ENCODE measurements at places on chromosomes 11 and 22.

DNA sequence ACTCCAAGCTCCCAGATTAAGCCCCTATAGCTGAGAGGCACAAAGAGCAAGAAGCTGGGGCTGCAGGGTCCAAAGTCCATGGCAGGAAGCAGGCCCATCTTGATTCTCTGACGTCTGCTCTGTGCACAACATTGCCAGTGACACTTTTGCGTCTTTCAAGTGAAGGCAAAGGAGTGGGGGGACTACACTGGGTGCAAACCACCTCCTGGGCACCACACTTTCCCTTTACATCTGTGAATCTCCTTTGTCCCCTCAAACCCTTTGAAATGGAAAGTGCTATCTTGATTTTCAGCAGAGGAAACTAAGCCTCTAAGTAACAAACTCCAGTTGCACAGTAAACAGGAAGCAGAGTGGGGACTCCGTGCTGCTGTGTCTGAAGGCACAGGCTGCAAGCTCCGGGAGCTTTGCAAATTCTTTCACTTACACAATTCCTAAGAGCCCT is 428.0 kb downstream of the LARGE1 start:
- DNase-seq, result no peak

DNA sequence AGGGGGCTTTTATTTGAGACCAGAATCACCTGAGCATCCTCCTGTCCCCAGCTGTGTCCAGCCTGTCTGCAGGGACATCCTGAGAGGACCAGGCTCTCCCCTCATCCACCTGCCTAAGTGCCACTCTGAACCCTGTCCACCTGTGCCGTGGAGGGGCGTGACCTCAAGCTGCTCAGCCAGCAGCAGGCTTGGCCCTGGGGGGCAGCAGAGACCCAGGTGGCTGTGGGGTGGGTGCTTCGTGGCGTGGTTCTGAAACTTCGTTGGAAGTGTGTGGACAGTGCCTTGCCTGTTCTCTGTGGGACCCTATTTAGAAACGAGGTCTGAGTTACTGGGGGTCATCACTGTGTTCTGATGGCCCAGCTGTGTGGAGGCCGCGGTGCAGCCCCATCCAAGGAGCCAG is 72.7 kb downstream of the LRP5 start:
- DNase-seq, result no peak

GRCh38 chr11:103091064-103091800 is 728 bp downstream of the DCUN1D5 start:
- DNase-seq, result no peak

DNA sequence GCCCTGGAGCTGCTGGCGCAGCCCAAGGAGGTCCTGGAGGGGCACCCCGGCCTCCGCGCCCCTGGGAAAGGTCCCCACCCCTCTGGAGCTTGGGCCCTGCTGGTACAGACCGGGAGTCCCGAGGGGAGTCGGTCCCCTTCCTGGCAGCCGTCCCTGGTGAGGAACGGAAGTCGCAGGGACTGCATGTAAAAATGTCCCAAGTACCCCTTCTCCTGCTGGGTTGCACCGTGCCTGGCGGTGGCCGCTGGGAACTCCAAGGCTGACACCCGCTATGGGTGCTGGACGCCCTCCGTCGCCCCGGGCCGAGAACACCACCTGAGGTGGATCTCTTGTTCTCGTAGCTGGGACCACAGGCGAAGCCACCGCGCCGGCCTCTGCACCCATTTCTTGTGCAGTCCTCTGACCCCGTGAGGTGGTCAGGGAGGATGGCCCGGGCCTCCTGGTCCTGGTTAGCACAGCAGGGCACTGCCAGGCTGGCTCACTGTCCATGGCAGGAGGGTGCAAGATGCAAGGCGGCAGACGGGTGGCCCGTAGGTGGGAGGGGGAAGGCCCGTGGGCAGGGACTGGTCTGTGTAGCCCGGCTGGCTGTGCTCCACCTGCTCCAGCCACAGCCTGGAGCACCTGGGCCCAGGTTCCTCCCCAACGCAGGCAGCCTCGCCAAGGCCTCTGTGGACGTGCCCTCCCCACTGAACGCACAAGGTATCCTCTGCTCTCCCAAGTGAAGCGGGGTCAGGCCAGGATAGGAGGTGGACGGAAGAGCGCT is 165.2 kb downstream of the IGLL1 start:
- DNase-seq, result no peak

- no peak for DNase-seq
Observed at GRCh38 chr11:60118338-60118737, 29.9 kb downstream of the MS4A2 start.

GRCh38 chr11:32015427-32015826 is 75.4 kb upstream of the RCN1 start:
- no peak for DNase-seq

DNA sequence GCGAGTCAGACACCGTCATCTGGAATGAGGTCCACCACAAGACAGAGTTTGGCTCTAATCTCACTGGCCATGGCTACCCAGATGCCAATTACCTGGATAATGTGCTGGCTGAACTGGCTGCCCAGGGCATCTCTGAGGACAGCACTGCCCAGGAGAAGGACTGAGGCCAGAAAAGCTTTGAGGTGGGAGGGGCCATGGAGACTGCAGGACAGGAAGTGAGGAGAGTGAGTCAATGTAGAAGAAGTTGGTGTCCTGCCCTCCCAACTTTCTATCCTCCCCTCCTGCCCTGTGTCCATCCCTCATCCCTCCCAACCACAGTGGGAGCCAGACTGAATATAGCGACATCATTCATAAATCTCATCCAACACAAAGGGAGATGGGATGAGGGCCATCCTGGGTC is 8.0 kb downstream of the MPEG1 start:
- no peak for DNase-seq

DNA sequence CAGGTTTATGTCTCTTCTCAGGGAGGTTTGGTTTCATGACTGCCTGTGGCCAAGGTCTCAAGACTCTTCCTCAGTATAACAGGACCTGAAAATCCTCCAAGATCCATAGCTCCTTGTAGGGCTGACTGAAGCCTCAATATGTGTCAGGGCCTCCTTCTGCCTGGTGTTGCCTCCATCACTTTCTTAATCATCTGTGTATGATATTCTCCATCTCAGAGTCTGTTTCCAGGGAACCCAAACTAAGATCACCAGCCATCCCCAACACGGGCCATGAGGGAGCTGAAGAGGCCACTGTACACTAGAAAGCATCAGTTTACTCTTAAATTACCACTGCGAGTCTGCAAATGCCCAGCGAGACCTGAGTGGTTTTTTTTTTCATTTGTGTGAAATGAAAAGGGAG is 17.7 kb downstream of the GGTLC2 start:
- DNase-seq, result no peak

DNA sequence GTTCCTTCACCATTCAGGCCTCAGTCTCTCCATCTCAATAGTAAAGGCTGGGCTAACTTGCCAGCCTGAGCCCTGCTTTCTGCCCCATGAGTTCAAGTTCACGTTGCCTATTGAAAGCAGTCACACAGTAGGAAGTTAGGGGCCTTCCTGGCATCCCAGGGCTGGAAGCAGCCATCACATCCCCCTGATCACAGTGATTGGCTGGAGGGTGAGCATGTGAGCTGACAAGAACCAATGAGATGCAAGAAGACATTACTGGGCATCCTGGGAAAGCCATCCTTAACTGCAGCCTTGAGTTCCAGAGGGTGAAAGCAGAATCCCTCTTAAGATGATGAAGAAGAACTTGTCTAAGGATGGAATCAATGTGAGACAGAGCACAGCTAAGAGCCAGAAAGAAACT is 29.1 kb downstream of the IRAG1 start:
- no peak for DNase-seq

- no peak for DNase-seq
Observed at GRCh38 chr11:95338430-95338991, 107.5 kb upstream of the SESN3 start.

- DNase-seq, result no peak
Observed at GRCh38 chr11:116233561-116233960, 539.2 kb downstream of the BUD13 start.

DNA sequence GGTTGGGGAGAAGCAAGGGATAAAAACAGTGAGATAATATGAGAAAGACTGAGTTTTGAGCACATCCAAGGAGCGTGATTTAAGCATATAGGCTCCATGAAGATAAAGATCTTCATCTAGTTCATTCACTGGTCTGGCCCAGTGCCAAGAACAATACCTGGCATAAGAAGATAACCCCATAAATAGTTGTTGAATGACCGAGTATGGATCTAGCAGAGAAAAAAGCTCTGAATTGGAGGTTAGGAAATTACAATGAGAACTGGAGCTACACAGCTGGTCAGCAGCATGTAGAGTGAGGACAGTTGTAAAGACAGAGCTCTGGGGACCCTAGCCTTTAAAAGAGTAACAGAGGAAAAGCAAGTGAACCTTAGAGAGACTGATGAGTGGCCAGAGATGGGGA is 33.0 kb upstream of the PAK1 start:
- DNase-seq, result no peak

DNA sequence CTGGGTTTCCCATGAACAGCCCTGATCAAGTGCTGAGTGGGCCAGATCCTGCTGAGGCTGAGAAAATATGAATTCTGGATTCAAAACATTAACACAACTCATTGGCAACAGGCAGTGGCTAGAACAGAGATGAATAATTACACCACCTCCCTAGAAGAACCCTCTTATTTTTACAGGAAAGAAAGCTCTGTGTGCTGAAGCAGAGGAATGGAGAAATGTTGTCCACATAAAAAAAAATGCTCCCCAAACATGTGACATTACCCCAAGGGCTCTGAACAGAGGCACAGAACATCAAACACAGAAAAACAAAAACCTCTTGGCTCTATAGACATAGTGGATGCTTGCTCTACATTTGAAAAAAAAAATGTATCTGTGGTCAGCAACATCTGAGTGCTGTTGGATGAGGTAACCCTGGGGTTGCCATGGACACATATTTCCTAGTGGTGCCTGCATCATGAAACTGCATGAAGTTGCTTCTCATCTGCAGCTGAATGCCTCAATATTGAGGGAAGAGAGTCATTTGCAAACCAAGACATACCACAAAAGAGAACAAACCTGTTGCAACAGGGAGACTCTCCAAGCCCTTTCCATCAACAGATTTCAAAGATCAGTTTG is 98.8 kb downstream of the SNX19 start:
- no peak for DNase-seq

- no peak for DNase-seq
Observed at GRCh38 chr11:62592146-62592815, 958 bp upstream of the TUT1 start.

DNA sequence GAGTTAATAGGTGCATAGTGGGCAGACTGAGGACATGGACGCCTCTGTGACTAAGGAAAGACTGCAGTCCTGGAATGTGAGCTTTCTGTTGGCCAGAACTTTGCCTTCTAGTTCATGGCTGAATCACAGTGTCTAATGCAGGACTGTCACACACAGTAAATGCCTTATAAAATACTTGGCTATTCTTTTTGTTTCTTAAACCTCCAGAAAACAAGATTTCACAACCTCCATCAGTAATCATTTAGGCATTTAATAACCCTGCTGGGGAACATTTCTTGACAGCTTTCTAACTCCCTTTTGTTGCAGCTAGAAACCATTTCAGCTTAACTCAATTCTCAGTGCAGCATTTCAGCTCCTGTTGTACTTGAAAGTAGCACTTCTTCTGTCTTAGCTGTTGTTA is 335.8 kb upstream of the DDI1 start:
- DNase-seq, result no peak

- DNase-seq, result no peak
Observed at GRCh38 chr11:105573091-105573490, 36.8 kb upstream of the GRIA4 start.

GRCh38 chr22:17491090-17491640 is 72.1 kb upstream of the SLC25A18 start:
- DNase-seq, result no peak

- DNase-seq, result no peak
Observed at GRCh38 chr22:43164636-43165035, 13.3 kb downstream of the TSPO start.

DNA sequence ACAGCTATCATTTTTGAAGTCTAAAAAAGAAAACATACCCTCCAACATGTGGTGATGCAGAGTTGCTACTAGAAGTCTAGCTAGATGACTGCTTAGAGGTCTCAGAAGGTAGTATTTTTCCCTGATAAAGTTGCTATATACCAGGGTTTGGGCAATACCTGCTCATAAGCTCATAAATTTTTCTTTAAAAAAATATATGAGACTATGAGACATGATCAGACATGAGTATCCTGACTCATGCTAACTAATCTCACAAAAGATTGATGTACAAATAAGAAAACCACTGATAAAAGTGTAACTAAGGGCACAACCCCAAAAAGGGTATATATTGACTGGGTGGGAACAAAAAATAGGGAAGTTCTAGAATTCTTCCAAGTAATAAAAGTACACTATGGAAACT is 740.9 kb downstream of the METTL15 start:
- no peak for DNase-seq

DNA sequence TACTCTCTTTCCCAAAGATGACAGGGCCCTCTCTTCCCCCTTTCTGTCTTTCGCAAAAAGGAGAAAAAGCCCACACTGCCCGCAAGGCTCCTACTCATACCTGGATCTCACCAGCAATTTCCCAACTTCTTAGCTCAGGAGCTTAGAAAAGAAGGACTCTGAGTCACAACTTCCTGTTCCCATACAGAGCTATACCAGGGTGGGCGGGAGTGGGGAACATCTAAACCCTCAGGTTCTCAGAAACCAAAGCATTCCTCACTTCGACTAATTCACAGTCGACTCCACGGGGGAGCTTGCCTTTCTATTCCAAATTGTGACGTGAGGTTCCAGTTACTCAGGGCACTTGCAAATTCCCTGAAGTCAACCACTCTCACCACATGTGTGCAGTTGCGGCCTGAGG is 61.9 kb downstream of the MTNR1B start:
- no peak for DNase-seq

GRCh38 chr11:26665036-26665435 is 56.8 kb downstream of the SLC5A12 start:
- no peak for DNase-seq

DNA sequence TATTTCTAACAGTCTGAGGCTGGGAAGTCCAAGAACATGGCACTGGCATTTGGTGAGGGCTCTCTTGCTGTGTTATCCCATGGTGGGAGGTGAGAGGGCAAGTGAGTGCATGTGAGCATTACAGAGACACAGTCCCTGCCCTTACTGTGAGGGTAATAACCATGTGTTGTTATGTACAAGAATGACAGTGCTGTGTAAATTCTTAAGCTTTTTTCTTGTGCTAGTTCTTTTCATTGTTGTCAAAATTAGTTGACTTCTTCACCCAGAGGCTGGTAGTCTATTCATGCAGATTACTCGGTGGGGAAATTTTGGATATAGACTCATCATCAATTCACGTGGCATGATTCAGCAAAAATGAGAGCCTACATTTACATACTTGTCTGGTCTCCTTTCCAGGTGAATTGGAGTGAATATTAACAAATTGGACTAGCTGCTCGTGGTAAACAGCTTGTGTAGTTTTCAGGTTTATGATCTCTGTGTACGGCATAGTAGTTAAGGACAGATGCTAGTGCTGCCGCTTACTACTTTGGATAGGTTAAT is 49.3 kb downstream of the ATXN10 start:
- no peak for DNase-seq

- DNase-seq, result no peak
Observed at GRCh38 chr11:68505596-68505995, 45.0 kb downstream of the PPP6R3 start.

DNA sequence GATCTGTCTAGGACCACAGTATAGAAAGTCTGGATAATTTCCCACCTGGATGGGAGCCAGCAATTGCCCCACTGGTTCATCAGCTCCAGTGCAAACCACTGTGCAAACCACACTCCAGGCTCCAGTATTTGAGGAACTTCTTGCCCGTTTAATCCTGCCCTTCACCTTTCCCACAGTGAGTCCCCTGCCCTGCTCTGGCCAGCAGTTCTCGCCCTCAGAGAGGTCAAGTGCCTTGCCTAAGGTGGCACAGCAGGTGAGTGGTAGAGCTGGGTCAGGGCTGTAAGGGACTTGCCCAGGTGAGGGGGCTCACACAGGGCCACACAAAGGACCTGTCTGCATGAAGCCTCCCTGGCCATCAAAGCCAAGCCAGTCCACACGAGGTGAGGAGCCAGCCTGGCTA is 24.1 kb downstream of the MS4A10 start:
- DNase-seq, result no peak

Data from stimulated activated CD4-positive, alpha-beta T cell treated with anti-CD3 and anti-CD28 coated beads, Interleukin-1b, Interleukin-23, amount 100 ng/mL, for 24 hours (primary cell).